ENCODE measurements at places on chromosomes 4 and X.
A peak's percentile ranks its signal among the peaks of the same experiment; 100 is the strongest.

DNA sequence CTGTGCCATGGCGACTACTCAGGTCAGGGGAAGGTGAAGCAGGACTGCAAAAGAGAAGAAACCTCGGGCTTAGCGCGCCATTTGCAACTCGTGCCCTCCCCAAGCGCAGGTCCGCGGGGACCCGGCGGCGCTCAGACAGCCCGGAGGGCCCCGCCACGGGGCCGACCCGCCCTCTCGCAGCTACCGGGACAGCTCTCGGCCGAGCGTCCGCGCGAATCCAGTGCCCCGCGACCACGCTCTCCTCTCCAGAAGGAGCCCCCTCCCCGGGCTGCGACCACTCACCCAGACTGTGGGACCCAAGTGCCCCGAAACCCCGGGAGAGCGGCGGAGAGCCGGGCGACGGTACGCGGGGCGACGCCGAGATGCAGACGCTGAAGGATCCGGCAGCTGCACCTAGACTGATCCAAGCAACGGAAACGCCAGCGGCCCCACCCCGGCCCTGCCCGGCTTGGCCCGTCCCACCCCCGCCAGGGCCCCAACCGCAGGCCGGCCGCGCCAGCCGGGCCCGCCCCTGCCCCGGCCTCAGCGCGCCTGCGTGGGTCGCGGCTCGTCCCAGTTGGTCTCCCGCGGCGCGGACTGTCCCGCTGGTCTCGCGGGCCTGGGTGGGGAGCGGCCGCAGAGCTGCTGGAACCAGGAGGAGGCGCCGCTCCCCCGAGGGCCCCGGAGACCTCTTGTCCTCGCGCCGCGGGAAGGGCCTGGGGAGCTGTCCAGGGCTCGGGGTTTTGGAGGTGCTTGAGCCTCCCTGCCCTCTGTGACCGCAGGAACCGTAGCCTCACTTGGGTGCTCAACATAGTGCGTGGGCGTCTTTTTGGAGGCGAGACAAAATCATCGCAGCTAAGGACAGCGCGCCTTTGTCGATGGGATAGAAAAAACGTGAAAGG, at the start of gene ANXA5:
ANXA5 (minus strand) TSS at position 400 of the 881 bp plus-strand sequence; CDS start at position 9, 391 bp downstream.
- peak; percentile 31 for DNase-seq

- no peak for DNase-seq
Observed at GRCh38 chrX:142149919-142150318, 55.2 kb downstream of the MAGEC2 start.

GRCh38 chrX:318739-319578, at the start of gene GTPBP6:
TSS of gene GTPBP6 (minus strand) at chrX:318796. CDS start at chrX:318787, 9 bp downstream.
- no peak for DNase-seq

DNA sequence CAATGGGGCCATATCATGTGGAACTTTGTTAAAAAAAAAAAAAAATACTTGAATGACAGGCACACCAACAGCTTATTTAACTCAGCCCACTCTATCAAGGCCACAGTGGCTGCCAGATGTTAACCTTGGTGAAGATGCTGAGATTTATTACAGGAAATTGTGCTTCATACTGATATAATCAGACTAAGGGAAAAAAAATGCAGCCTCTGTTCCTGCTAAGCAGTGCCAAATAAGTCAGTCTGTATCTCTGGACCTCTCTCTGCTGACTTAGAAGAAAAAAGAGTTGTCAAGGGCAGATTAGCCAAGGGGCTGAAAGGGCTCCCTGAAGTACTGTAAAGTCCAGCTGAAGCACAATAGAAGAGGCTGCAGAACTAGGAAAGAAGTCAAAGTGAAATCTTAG, 677.7 kb upstream of the HTR2C start:
- no peak for DNase-seq

DNA sequence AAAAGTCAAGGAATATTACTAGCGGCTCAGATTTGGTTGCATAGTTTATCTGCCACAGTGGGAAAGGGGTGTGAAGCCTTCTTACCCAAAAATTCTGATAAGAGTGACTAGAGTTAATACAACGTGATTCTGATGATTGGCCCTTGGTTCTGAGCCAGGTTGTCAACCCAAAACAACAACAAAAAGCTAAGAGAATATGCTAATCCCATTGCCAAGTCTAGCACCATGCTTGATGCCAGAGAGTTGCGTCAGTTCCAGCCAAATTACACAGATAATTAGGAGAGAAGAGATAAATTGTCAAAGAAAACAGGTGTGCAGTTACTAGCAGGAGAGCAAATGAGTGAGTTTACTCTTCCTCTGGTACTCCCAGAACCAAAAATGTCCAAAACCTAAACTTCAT, 287.4 kb upstream of the AGA start:
- no peak for DNase-seq

DNA sequence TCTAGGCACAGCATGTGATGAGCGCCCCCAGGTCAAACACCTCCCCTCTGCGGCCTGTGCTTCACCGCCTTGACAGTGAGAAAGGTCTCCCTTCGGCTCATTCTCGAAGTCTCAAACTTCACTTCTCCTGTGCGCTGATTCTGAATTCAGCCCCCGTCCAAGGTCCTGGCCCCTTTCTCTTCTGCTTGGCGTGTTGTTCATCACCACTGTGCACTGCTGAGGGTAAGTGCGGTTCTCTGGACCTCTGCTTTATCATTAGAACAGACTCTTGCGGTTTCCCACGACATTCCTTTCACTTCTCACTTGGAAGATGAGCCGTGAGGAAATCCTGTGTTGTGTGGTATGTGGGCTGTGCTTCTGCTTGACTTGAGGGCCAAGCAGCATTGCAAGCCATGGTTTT, 11.9 kb downstream of the HTT-AS start:
- DNase-seq: no peak

GRCh38 chrX:29858714-29859113, 356.6 kb upstream of the MAGEB2 start:
- no peak for DNase-seq

GRCh38 chr4:718460-718859, 12.8 kb downstream of the PCGF3 start:
- DNase-seq: no peak

GRCh38 chr4:183600189-183600685, 58.7 kb downstream of the RWDD4 start:
- DNase-seq: no peak

DNA sequence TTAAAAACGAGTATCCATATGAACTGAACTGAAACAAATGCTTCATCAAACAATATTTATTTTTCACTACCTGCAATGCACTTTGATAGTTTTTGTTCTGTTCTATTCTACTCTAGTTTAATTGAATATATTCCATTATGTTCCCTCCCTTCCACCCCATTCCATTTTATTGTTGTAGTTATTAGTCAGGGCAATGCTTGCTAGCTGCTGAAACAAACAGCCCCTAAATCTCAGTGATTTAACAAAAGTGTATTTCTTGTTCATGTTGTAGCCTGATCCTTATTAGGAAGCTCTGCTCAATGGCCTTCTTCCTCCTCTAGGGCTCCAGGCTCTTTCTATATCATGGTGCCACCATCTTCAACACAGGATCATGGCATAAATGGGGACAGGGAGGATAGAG, 122.3 kb upstream of the RAI2 start:
- no peak for DNase-seq

GRCh38 chr4:84814094-84814750, 152.3 kb downstream of the WDFY3 start:
- no peak for DNase-seq

- DNase-seq: peak; percentile 84
Observed at GRCh38 chrX:72131317-72132294, at the start of gene RTL5. TSS of gene RTL5 (minus strand) at chrX:72131915.

- no peak for DNase-seq
Observed at GRCh38 chr4:6391852-6392188, 80.6 kb downstream of the PPP2R2C start.

DNA sequence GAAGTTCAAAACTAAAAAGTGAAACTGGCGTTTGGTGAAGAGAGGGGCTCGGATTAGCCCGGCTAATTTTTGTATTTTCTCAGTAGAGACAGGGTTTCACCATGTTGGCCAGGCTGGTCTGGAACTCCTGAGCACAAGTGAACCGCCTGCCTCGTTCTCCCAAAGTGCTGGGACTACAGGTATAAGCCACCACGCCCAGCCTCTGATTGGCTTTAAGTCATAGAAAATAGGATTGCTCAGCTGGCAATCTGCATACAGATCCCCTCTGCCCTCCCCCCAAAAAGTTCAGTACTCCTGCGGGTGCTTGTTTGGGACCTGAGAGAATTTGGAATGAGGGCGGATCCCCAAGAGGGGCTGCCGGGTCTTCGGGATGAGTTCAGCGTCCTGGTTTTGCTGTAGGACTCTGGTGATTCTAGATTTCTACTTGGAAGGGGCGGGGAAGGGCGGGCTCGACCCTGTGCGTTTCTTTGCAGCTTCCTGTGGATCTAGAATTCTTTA, 537 bp upstream of the PRKX start:
- no peak for DNase-seq

- no peak for DNase-seq
Observed at GRCh38 chr4:55654131-55654530, 18.0 kb upstream of the NMU start.

- no peak for DNase-seq
Observed at GRCh38 chrX:13699183-13699826, 10.4 kb downstream of the RAB9A start.

- DNase-seq: no peak
Observed at GRCh38 chrX:27890611-27891010, 82.8 kb downstream of the MAGEB10 start.

DNA sequence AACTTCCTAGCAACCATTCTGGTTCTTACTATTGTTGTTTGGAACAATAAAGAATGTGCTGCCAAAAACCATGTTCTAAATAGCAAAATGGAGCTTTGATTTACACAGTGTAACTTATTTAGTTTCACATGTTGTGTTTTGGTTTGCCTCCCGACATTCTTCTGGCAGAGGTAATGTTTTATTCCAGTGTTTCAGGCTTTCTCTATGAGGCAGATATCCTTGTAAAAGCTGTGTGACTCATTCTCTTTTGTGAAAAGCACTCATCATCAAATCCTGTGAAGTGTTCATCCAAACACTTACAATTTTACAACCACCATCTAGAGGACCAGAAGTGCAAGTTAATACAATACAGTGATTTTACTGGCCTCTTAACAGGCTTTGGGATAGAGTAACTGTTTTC, 219.0 kb upstream of the GIMD1 start:
- DNase-seq: no peak

DNA sequence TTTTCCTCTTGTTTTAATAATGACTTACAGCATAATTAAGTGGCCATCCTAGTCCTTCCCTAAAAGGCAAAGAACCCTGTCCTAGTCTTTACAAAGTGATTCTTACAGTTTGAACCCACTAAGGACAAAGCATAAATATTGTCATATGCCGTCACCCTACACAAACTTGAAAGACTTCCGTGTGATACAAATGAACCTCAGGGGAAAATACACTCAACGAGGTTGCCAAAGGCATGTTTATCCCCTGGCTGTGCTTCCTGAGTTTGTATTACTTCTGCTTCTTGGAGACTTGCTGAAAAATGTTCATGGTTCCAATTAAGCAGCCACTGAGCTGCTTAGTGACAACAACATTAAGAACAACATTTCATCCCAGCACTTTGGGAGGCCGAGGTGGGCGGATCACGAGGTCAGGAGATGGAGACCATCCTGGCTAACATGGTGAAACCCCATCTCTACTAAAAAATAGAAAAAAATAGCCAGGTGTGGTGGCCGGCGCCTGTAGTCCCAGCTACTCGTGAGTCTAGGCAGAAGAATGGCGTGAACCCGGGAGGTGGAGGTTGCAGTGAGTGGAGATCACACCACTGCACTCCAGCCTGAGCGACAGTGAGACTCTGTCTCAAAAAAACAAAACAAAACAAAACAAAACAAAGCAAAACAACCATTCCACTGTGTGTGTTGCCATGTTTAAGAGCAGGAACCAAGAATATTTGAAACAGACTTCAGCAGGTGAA, 16.2 kb downstream of the RASSF6 start:
- no peak for DNase-seq

GRCh38 chrX:40188573-40189417, 91.0 kb upstream of the BCOR start:
- no peak for DNase-seq

DNA sequence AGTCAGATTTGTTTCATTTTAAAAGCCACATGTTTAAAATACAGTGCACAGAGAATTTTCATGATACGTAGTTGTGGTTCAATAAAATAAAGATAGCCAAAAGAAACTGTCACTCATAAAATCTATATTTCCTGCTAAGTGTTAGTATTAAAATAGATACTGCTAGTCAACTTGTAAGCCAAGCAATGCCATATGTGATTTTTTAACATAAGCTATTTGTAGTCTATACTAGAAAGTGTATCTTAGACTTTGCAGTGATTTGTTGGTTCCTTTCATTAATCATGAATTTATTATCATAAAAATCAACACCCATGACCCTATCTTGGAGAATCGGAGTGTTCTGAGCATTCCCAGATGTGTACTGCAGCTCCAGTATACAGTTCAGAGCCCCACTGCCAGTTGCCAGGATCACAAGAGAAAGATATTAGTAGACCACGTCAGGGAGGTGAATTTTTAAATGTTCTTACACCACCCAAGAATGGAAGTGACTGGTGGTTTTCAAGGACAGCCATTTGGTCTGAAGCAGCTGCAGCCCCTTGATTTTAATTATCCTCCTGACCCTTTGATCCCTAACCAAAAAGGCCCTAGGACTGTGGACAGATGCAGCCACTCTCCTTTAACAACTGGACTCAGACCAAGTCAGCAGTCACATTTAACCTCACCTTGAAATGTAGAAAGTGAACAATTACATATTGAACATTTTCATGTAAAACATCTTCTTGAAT, 163.1 kb downstream of the PALLD start:
- no peak for DNase-seq

DNA sequence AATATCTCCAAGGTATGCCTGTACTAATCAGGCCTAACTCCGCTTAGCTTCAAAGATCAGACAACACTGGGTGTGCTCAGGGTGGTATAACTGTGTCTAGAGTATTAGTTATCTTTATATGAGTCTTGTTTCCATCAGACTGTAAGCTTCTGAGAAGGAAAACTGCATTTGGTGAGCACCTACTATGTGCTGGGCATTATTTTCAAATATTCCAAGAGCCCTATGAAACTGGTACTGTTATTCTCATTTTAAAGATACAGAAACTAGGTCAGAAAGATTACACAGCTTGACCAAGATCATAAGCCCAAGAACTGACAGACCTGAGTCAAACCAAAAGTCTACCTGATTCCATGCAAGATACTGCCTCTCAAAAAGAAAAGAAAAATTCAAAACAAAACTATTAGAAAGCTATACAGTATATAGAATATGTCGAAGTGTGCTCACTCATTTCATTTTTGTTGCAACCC, 44.4 kb downstream of the LRBA start:
- DNase-seq: no peak

GRCh38 chr4:64713256-64713840, 304.1 kb upstream of the TECRL start:
- no peak for DNase-seq

DNA sequence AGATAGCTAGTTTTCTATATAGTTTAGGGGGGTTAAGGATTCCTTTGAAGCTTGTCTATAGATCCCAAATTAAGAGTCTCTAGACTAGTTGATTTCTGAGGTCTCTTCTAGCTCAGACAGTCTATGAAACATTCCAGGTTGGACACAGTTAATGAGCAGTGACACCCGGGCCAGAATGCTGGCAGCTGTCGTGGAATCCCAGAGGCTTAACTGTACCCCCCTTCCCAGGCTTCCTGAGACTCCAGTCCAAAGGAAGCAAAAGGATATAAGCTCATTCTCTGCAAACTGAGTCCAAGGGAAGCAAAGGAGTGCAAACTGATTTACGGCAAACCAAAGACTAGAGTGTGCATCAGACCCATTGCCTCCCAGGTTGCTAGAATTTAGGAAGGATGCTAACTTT, 62.9 kb downstream of the DCX start:
- no peak for DNase-seq

- no peak for DNase-seq
Observed at GRCh38 chr4:86132468-86132867, 227.4 kb downstream of the MAPK10 start.

Data from nucleus accumbens (tissue), 56 donors.